ENCODE measurements at places on chromosomes 7 and 10.
A peak's percentile ranks its signal among the peaks of the same experiment; 100 is the strongest.

DNA sequence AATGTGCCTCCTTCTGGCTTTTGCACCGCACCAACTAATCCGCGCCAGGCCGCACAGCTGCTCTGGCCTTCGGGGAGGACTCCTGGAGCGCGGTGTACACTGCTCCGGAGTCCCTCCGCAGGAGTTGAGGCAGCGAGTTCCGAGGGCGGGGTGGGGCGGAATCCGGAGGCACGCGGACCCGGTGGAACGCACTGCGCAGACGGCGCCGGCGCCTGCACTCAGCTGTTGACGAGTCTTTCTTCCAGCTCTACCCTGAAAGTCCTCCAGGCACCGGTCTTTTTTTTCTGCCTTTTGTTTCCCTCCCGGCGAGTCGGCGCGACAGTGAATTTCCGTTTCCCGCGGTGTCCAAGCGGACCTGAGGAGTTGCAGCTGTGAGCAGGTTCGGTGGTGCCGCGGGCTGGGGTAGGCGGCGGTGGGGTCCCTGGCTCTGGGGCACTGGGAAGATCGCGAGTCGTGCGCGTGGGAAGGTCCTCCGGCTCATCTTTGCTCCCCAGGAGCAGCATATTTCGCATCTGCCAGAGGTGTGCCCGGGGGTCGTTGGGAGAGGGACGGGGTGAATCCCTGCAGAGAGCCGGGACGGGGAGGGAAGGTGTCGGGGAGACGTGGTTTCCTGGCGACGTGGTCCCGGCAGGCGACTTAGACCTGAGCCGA is 44.1 kb downstream of the SFTPD start:
- DNase-seq, result peak; percentile 78

GRCh38 chr7:51274001-51274400 is 42.6 kb downstream of the COBL start:
- DNase-seq, result no peak

DNA sequence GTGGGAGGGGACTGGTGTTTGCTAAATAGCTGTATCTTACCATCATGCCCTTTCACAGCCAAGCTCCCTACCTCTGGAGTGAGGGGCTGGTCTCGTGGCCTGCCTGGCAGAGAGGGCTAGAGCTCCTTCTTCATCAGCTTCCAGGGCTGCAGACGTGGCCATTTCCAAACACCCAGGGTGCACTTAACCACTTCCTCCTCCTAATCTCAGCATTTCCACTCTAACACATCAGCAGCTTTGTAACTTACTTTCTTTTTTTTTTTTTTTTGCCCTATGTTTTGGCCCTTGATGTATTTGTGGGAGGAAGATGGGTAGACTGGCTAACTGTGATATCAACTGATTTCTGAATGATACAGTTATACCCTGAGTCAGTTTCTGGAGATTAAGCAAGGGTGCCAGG is 27.4 kb downstream of the LRRC4 start:
- DNase-seq, result no peak

GRCh38 chr7:115499956-115500355 is 530.6 kb downstream of the TFEC start:
- no peak for DNase-seq

- DNase-seq, result no peak
Measured at GRCh38 chr7:4885317-4885807, 1.8 kb upstream of the RADIL start.

GRCh38 chr7:38927751-38928150 is 18.8 kb upstream of the VPS41 start:
- DNase-seq, result no peak

GRCh38 chr10:83725567-83725966 is 413.7 kb upstream of the GHITM start:
- DNase-seq, result no peak

- DNase-seq, result no peak
Measured at GRCh38 chr10:129170812-129171211, 296.2 kb upstream of the MGMT start.

DNA sequence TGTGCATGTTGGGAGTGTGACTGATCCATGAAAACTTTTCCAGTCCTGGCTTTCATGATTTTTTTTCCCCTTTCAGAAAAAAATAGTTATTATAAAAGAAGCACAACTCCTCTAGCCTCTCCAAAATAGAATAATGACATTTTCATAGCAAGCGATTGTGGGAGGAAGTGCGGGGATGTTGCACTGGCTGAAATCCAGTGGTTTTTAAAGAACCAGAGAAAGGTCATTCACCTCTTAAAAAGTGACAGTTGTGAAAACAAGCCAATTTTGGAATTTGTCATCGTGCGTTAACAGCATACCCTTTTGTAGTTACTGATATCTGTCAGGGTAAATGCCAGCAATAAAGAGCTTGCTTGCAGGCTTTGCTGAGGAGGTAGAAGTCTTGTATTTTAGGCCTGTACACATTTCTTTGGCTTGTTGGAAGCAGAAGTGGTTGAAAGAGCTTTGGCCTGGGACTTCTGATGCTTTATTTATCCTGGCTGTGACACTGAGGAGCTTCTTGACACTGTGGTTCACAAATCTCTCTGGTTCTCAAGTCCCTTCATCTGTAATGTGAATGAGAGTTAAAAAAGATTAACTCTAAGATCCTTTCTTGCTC is 545.9 kb downstream of the REEP3 start:
- no peak for DNase-seq

DNA sequence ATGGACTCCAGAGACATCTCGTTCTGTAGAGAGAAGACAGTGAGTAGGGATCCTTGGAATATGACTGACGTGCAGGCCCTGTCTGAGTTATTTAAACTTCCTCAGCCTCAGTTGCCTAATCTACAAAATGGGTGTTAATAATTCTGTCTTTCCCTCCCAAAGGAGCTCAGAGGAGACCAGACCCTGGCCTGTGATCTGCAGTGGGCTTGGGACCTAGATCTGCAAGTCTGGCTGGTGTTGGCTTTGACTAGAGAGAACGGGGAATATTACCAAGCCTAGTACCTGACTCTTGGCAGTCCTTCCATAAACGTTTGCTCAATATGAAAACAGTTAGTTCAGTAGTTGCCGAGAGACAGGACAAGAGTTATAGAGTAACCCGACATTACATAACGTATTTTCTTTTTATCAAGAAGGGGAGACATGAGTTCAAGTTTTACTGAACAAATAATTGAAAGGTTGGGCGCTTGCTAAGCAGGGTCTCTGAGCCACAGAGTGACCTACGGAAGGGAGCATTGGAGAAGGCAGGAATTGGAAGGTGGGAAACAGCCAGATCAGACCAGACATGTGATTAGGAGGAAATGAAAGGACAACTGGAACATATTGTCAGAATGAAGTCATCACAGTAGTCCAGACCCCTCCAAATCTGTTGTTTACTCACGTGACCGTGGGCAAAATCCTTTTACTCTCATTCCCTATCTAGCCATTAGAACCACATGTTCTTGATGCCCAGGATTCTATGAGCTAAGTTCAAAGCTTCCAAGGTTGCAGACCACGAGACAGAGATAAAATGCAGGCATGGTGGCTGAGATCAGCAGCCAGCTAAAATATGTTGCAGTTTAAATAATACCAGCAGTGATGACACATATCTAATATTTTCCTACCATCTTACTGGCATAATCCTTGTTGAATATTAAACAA is 10.9 kb upstream of the CYP3A4 start:
- DNase-seq, result no peak

DNA sequence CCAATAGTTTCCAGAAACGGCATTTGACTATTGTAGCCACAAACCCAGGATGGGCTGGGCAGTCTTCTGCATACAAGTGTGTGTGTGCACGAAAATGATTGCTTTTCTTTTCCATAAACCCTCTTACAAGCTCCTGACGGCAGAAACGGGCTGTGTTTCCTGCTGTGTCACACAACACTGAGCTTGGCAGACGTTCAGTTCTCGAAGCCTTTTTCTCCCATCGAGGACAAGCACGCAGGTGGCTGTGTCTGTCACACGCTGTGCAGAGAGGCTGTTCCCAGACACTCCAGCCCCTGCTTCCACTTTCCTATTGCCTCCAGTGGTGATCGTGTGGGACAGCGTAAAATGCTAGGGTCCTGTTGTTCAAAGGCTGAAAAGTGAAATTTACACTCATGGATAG is 32.1 kb downstream of the RBAK start:
- peak; percentile 79 for DNase-seq

Data from NCI-H146 (cell line).